ENCODE measurements at places on chromosomes 11 and 22. TPM values are rescaled to one million over a fixed set of nuclear protein-coding genes. Genes with fewer than 3 reads are reported as not detected.

Gene TMPRSS6
- not detected for total RNA-seq

- DNase-seq = no peak
Observed at GRCh38 chr11:80241766-80242165, 800.9 kb upstream of the TENM4 start.

GRCh38 chr22:23754980-23755636, 883 bp upstream of the VPREB3 start:
- no peak for DNase-seq

DNA sequence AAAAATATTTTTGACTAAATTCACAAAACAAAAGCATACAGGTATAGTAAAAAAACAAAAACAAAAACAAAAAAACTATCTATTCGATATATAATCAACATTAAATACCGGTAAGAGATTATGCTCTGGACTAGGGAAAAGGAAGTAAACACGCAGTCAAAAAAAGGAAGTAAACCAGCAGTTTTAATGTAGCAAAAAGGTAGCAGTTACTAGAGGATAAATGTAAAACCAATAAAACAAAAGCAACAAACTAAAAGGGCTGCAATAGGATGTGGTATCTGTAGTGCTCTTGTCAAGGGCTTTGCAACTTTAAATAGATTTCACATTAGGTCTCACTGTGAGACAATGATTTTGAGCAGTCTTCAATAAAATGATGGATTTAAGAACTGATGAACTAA, 2.4 kb downstream of the TRIM22 start:
- DNase-seq = no peak

Gene OR10A2
- not detected for total RNA-seq

DNA sequence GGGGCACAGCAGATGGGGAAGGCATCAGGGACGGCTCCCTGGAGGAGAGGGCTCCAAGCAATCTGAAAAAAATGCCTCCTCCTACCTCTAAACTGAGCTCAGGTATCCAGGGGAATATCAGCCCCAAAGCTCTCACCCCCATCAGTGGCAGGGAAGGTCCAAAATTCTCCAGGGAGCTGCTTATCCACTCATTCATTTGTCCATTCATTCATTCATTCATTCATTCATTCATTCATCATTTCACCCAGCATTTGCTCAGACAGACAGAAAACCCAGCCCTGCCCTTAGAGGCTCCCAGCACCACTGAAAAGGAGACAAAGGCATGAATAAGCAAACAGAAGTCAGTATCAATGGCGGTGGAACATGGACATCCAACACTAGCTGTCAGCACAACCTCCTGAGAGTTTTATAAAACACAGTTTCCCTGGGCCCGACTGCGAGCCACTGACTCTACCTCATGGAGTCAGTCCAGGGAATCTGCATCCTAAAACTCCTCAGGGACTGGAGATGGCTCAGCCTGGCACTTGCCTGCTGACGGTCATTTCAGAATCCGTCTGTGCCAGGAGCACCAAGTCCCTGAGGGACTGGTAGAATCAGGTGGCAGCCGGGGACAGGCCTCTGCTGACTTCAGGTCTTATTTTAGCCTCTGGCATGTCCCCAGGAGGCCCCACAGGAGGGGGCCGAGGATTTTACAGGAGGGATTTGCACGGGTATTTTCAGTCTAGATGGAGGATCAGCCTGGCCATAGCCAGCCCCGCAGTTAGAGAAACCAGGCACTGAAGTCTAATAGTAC, 164.6 kb downstream of the MN1 start:
- no peak for DNase-seq

- no peak for DNase-seq
Observed at GRCh38 chr22:22037229-22037628, 54.6 kb upstream of the TOP3B start.

DNA sequence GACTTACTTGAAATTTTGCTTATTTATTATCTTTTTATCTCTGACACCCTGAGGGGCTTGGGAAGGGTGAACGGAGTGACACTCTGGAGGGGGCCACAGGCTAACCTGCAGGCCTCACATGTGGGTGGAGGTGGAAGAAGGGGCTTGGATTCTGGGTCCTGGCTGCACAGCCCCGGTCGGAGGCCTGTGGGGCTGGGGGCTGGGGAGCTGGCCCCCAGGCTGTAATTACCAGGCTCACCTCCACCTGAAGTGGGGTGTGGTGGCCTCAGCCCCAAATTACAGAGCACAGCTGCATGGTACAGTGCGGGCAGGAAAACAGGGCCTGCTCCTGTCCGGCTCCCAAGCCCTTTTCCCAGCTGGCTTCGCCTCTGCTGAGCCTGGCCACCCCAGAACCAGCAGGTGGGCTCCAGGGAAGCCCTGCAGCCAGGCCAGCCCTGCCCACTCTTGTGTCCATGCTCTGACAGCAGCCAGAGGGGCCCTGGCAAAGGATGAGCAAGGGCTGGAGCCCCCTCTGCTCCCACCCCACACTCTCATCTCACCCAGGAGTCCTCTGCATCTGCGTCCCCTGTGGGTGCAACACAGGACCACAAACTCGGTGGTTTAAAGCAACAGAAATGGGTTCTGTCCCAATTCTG, 48.0 kb downstream of the IGF2 start:
- no peak for DNase-seq

DNA sequence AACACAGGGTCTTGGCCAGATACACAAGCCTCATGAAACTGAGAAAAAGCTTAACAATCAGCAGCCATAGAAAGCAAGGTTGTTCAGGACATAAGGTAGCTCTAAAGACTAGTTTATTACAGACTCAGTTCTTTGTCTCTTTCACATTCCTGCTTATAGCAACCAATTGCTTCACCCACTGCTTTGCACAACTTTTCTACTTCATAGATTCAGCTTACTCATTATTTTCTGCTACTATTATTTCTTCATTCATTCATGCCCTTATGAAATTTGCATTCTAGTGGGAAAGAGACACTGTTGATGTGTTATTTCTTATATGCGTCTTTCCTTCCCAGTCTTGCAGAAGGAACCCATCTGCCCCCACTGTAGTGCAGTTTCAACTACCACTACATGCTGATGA, 4.7 kb downstream of the CCDC34 start:
- no peak for DNase-seq

GRCh38 chr11:73287400-73288101, 15.4 kb downstream of the P2RY6 start:
- DNase-seq = no peak

GRCh38 chr11:2327032-2327431, 25.2 kb downstream of the TSPAN32 start:
- no peak for DNase-seq

GRCh38 chr11:28727254-28727653, 619.1 kb downstream of the METTL15 start:
- DNase-seq = no peak

DNA sequence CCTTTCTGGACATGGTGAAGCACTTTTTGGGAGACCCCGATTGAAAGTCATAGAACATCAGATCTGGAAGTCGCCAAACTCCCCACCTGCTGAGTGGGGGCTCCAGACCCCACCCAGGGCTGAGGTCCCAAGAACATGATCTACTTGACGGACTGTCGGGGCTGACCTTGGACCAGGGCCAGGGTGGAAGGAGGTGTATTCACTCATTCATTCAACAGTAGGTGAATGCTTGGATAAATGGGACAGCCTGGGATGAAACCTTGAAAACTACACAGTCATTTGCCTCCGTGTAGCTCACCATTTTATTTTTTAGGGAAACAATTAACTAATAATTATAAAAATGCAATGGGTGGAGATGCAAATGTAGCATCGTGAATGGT, 629.0 kb downstream of the BRD1 start:
- peak; percentile 27 for DNase-seq

GRCh38 chr11:121508449-121508848, 55.7 kb upstream of the SORL1-AS1 start:
- DNase-seq = no peak

DNA sequence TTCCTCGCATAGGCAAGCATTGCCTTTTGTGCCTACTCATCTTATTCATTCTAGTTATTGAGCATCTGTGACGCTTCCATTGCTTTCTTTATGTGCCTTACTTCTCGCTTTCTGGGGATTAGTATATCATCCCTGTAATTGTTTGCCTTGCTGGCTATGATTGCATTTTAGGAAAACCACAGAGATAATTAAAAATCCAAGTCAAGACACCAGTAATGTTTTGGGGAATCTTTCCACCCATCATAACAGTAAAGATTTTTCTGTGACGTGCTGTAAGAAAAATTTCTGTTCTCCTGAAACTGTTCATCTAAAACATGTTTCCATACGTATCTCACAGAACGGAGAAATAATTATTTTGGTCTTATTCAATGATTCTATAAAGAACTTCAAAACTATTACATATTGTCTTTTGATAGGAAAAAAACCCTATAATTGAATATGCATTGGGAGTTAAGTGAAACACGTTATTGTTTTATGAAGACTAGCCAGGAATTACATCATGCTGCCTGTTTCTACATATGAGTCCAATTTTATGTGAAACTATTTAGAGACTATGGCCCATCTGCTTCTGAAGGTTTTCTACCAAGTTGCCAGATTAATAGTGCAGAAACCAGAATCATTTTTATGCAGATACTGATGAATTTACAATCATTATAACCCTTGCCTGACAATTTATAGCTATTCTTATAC, 133.7 kb upstream of the FIBIN start:
- DNase-seq = no peak

DNA sequence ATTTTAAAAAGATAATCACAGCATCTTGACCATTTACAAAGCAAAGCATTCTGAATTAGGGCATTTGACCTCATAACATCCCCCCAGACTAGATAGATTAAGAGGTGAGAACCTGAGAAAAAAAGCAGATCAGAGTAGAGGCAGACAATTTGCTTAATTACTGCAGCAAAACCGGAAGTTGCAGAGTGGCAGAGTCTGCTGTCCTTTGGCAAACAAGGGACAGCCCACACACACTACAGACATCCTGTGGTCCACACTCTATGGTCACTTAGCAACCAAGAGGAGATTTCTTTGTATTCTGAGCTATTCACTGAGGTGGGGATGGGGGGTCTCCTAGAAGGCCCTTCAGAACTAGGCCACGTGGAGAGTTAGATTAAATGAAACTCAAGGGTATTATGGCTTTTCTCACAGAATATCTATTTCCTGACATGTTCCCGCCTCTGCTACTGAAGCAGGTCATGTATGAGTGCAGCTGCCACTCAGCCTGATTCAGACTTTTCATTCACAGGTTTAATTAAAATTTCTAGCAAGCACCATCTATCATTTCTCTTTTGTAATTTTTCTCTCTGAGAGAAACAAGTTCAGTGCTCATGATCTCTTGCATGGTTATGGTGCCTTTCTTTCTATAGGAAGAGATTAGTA, 48.5 kb downstream of the SVIP start:
- no peak for DNase-seq

Data from SJSA1 (cell line).